Amniotic epithelial cell (primary cell): ENCODE measurements at places on chromosomes 7 and 10.

DNA sequence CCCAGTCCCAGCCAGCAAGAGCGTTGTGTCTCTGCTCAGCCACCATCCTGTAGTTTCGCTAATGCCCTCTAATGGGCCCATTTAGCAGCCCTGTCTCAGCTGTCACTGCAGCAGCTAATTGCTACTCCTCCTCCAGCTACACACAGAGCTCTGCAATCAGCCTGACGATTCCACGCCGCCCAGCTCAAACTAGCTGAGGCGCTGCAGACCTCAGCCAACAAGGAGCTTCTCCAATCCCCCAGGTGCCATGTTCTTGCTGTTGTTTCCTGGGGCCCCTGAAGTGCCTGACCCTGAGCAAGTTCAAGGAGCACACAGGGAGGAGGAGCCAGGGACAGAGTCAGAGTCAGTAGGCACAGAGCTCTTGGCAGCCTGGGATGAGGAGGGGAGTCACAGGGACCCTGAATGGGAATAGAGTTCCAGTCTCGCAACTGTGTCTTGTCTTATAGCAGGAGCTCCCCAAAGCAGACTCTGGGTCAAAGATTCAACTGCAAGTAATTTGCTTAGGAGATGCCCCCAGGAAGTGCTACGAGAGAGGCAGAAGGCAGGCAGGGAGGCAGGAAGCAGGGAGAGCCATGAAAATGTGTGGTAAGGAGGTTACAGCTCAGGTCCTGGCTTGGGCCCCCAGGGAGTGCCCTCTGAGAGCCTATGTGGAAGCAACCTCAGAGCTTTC, 135.8 kb upstream of the UNC5B start:
- no peak for DNase-seq

GRCh38 chr7:80279760-80280159, 145.1 kb downstream of the GNAI1 start:
- peak; percentile 97 for DNase-seq

GRCh38 chr7:33494474-33494873, 365.1 kb downstream of the BBS9 start:
- no peak for DNase-seq

GRCh38 chr10:77333610-77334340, 303.8 kb downstream of the KCNMA1 start:
- peak; percentile 78 for DNase-seq

GRCh38 chr7:20862554-20862953, 75.9 kb upstream of the SP8 start:
- no peak for DNase-seq

- no peak for DNase-seq
These were observed 18.2 kb downstream of the CYP17A1 start for GRCh38 chr10:102819054-102819453.

DNA sequence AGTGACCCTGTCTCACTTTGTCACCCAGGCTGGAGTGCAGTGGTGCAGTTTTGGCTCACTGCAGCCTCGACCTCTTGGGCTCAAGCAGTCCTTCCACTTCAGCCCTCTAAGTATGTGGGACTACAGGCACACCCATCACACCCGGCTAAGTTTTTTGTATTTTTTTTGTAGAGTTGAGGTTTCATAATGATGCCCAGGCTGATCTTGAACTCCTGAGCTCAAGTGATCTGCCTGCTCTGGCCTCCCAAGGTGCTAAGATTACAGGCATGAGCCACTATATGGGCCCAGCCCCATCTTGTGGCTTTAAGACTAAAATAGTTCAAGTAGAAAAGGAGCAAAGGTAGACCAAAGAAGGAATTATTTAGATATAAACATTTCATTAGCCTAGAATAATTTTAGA, 65.5 kb downstream of the MLLT10 start:
- DNase-seq, result peak; percentile 22

DNA sequence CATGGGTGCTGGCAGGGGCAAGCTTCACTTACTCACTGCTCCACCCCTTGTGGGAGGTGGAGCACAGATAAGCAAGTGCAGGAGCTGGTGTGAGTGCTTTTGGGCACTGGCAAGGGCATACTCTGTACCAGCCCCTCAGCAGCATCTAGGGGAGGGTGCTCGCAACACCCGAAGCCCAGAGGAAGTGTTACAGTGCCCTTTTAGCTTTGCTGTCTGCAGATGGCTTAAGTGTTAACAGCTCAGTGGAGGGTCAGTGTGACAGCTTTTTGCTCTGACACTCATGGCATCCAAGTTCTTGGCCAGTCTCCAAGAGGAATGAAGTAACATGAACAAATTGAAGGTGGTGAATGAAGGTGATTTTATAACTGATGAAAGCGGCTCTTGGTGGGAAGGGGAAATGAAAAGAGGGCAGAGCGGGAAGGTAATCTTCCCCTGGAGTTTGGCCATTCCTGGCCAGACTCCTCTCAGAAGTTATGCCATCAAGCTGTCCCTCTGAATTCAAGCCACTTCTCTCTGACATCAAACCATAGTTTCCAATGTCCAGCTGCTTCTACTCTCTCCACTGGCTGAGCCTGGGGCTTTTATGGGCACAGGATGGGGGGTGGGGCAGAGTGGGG, 862.5 kb downstream of the KCNMA1 start:
- DNase-seq, result no peak

DNA sequence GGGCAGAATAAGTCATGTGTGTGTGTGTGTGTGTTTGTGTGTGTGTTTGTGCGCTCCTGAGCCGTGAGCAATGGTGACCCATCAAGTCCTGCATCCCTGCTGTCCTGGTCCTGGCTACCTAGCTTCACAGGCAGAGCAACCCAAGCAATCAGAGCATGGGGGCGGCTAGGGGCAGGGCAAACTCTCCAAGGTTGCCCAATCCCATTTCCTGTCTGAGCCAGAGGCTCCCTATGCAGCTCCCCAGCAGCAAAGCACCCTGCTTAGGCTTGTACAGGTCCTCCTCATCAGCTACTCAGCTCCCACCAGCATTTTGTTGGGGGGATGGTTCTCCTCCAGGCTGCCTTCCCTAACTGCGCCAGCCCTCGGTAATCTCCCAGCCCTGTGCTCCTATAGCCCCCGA, 31.1 kb upstream of the CRHR2 start:
- peak; percentile 15 for DNase-seq

GRCh38 chr10:22683140-22683389, 31.3 kb downstream of the PIP4K2A start:
- peak; percentile 35 for DNase-seq

- DNase-seq, result peak; percentile 45
These were observed 133.1 kb downstream of the CUBN start for GRCh38 chr10:16996530-16996964.

DNA sequence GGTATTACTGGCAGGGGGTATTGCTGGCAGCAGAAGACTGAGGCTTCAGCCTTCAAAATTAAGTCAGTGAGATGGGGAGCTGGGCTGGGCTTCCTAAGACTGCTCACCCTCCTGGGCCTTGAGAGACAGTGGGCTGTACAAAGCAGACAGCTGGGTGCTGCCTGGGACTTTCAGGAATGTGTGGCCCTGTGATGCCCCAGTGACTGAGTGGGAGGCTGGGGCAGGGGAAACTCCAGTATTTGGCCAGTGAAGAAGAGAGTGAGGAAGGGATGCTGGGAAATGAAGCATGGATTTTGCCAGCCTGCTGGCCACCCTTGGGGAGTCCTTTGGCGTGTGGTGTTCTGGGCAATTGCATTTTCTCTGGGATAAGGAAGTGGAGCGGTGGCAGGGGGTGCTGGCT, 442 bp downstream of the ANKRD2 start:
- DNase-seq, result no peak

- no peak for DNase-seq
These were observed 157.9 kb upstream of the GRB10 start for GRCh38 chr7:50940621-50941020.

DNA sequence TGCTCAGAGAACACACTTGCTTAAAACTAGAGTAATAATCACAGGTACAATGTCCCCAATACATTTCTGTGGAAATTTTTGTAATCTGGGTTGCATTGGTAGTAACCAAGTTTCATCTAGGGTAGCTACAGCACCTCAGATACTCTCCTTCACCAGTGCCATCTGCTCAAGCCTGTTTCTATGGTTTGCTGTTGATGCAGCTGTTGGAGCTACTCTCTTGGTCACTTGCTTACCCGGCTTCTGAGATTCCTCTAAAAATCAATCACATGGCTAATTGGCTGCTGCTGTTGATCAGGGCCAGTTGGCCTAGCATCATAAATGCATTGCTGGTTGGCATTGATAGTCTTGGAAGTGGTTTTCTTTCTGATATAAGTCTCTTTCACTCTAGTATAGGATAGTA, 220.8 kb downstream of the BICC1 start:
- DNase-seq, result no peak

DNA sequence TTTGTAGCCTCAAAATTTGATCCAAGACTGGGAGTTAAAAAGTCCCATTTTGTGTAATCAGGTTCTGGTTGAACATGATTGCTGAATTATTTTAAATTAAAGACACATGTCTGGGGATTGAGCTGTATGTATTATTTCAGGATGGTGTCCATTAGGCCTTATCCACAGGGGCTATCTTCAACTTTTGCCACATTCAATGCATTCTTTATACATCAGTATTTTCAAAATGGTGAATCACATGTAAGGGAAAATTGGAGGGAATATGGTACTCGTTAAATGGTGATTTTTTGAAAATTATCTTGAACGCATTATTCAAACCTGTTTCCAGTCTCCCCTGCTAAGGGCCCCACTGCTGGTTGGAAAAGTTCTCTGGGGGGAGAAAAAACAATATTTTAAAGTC, 367.7 kb upstream of the NPVF start:
- DNase-seq, result no peak

DNA sequence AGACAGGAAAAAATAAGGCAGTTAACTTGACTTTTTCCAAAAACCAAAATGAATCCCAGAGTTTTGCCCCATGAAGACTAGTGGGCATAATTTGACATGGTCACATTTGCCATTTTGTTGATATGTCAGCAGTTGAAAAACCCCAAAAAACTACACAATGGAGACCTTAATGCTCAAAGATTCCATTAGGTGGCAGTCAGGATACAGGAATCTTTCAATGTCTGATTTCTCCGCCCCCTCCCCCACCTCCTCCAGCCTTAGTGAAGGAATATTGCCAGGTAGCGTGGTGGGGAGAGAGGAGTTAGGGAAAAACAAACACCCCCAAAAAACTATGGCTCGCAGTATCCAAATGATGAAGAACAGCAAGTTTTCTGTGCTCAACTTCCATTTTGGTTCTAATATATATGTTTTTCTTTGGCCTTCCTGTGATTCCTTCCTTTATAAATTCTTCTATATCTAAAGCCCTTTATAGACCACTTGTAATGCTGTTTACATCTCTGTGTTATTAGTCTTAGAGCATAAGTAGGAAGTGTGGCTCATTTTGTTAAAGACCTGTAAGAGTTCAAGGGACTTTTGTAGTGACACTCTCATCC, 6.7 kb upstream of the SMNDC1 start:
- DNase-seq, result peak; percentile 47

- no peak for DNase-seq
These were observed 7.5 kb downstream of the KCP start for GRCh38 chr7:128902761-128903585.

DNA sequence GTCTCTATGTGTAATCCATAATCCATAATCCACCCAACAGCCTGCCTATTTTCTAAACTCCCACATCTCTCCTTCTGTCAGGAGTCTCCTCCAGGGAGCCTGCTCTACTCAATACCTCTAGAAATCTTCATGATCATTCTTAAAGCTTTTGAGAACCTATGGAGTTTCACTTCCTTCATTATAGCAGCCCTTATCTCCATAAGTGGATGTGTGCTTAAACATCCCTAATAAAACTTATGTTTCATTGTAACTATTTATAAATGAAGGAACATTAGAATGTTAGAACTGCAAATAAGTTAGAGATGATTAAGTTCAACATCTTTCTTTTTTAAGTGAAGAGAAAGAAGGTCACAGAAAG, 8.5 kb downstream of the CPED1 start:
- no peak for DNase-seq

- DNase-seq, result peak; percentile 62
These were observed 22.4 kb downstream of the KCNH2 start for GRCh38 chr7:150955519-150956394.

GRCh38 chr7:40230101-40230500, 95.3 kb downstream of the SUGCT start:
- DNase-seq, result peak; percentile 59
